Progenitor cell of endocrine pancreas (in vitro differentiated cells): ENCODE measurements at places on chromosomes 1 and 21.

- no peak for DNase-seq
These were observed 260.7 kb upstream of the CSF3R start for GRCh38 chr1:36743286-36744005.

GRCh38 chr1:156489166-156489934 lies 11.2 kb downstream of the MEF2D start:
- no peak for DNase-seq

DNA sequence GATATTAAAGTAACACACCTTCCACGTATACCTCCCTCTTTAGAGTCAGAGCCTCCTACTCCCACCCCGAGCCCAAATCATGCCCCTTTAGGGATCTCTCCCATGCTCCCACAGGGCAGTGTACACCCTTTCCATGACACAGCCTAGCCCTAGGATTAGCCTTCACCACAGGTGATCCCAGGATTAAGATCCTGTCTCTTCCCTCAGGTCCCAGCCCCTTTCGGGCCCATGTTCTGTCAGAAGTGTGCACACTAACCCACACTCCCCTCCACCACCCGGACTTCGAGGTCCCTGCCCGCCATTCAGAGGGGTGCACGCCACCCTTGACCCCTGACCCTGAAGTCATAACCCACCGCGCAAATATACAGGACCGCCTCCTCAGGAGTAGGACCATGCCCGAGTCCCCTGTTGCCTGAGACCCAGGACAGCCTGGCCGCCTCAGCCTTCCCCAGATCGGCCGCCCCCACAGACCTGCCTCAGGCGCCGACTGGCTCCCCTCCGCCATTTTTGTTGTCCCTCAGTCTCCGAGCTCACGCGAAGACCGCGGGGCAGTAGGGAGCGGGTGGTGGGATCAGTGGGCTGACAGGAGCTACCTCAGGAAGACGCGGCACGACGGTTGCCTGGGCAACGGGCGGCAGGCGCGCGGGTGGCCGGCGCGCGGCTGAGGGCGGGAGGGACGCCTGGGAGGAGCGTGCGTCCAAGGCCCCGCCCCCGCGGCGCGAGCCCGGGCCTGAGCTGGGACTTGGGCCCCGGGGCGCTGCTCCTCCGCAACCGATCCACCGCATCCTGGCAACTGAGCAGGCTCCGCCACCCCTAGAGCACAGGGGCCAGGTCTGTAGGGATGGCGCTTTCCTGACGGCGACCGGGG lies at the start of gene AGBL4:
TSS of gene AGBL4 (minus strand) at position 663 of the 868 bp plus-strand sequence.
- DNase-seq, result peak; percentile 31

DNA sequence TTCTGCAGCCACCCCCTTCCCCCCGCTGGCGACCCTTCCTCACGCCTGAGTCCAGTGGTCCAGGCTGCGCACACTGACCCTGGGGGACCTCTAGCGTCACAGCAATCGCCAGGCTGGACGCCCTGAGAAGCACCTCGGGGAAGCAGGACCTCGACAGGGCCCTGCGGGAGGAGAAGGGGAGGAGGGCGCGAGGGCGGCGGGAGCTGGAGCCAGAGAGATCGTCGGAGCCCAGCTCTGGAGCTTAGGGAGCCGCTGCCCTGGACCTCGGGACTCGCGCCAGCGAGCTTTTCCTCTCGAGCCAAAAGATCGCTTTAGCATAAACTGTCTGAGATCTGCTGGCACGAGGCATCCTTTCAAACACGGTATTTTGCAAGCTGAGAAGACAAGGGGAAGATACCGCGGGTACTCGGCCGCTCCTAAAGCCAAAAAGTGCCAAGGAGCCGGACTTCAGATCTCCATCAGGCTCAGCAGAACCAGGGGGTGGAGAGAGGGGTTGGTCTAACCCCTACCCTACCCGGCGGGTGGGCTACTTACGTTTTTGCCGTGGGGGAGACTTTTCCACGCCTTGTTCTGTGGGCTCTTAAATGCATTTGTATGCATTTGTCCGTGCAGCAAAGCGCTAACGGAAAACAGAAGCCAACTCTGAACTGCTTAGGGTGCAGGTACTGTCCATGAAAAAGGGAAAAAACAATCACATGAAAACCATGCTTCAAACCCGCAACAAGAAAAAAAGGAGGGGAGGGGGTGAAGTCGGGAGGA lies 586 bp downstream of the COL24A1 start:
- DNase-seq, result peak; percentile 10
